ENCODE measurements at places on chromosomes 2 and 18.

- DNase-seq = no peak
Observed at GRCh38 chr18:11147371-11147951, 1.9 kb downstream of the PIEZO2 start.

DNA sequence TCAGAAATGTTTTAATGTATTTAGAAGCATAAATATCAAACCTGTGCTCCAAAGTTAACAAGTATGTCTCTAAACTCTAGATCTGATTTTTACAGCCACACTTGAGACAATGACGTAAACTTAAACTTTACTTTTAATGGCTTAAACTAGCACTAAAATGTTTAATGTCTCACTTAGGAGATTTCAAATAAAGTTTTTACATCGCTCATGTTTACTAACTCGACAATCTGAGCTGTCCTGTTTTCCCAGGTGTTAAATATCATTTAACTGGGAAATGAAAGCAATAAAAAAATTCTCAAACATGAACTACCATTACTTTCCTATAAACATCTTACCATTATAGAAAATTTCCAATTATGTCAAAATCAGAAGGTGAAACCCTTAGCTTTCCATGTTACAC, 70.2 kb upstream of the FAM124B start:
- no peak for DNase-seq

GRCh38 chr2:10923008-10923375, 11.3 kb downstream of the KCNF1 start:
- DNase-seq = no peak

- DNase-seq = peak; percentile 66
Observed at GRCh38 chr2:24421668-24422067, 61.3 kb upstream of the ITSN2 start.

DNA sequence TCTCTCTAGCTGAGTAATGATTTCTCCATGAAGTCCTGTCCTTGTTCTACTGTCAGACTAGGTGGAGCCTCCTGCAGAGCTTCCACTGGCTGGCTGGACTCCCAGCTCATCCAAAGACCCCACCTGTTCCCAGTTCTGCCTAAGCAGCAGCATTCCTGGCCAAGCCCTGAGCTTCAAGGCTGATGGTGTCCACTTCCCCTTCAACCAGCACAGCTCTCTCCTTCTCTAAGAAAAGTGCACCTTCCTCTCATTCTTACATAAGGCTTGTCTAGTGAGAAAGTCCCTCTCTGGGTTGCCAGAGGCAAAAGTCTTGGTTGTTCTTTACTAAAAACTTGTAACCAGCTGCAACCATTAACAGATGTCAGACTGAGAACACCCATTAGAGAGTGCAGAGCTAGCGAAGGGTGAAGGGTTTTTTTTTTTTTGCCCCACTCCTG, 58.9 kb downstream of the CXCR4 start:
- DNase-seq = no peak

DNA sequence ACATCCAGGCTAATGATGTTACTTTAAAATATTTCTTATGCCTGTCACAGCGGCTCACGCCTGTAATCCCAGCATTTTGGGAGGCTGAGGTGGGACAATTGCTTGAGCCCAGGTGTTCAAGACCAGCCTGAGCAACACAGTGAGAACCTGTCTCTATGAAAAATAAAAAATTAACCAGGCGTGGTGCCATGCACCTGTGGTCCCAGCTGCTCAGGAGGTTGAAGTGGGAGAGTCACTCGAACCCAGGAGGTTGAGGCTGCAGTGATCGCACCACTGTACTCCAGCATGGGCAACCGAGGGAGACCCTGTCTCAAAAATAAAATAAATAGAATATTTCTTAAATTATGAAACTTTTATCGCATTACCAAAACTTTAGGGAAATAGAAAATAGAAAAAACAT, 28.1 kb upstream of the ACTR3 start:
- DNase-seq = no peak

- DNase-seq = no peak
Observed at GRCh38 chr2:236337465-236338325, 73.5 kb upstream of the ASB18 start.

GRCh38 chr18:29172756-29173067, 995.8 kb upstream of the CDH2 start:
- DNase-seq = no peak

- no peak for DNase-seq
Observed at GRCh38 chr2:85974390-85974789, 85.6 kb upstream of the ST3GAL5 start.

DNA sequence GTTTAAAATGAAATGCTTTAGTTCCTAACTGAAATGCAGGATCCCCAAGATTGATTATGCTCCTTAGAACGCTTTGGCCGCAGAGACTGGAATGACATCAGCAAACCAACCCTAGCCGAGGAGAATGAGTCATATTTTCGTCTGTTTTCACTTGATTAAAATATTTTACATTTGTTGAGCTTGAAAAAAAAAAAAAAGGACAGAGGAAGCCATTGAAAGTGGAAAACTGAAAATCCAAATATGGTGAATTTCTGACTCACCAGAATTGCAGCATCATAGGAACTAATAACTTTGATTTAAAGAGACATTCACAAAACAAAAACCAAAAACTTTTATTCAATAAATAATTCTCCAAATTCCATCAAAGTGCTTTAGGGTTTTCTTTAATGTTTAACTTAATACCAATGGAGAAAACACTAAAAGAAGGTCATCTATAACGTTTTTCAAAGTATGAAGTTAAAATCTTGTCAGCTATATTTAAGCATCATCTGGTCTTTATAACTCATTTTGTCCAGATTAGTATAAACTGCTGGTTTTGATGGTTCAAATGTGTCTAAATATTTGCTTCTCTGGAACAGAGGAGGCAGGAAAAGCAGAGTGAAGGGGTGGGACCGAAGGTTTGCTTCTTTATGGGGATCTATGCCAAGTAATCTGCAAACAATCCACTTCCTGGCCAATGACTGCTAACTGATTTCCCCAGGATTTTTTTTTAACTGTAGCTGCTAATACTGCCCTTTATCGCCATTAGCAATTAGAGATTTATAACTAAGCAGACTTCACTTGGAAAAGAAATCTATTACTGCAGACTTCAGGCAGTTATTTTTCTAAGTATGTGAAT, 30.9 kb upstream of the COL5A2 start:
- peak; percentile 89 for DNase-seq

GRCh38 chr2:161988589-161988988, 85.4 kb downstream of the DPP4 start:
- DNase-seq = no peak

GRCh38 chr2:20496076-20496872, 49.4 kb downstream of the RHOB start:
- DNase-seq = peak; percentile 43

GRCh38 chr2:181264001-181264400, 193.2 kb upstream of the ITGA4 start:
- no peak for DNase-seq

DNA sequence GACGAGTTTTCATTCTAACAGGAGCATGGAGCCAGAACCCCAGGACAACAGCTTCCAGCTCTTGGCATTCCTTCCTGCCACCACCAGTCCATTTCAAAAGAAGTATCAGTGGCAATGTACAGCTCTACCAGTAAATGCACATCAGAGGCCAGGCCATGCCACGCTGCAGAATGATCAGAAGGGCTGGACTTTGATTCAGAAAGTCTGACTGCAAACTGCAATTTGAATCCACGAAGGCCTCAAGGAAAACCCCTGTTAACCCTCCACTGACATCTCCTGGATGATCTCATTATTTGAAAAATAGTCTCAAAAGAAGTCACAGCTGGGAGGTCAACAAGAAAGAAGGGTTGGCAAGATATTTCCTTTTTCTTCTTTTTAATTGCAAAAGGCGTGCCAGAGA, 119.2 kb downstream of the MYO5B start:
- DNase-seq = no peak

DNA sequence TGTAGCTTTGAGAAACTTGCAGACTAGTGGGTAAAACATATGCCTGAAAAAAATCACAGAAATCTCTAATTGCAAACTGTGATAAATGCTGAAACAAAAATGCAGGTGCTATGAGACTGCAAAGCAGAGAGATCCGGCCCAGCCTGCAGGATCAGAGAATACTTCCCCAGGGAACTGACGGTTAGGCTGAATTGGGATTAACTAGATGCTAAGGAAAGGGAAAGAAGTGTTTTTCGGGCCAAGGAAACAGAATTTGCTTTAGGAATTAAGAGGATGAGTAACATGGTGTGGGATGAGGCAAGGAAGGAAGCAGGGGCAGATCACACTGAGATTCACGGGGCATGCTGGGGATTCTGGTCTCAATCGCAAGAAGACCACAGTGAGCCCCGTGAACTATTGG, 71.5 kb downstream of the OSBPL6 start:
- no peak for DNase-seq

- no peak for DNase-seq
Observed at GRCh38 chr2:152071092-152071491, 27.8 kb downstream of the CACNB4 start.

- DNase-seq = no peak
Observed at GRCh38 chr2:111209045-111209514, 88.4 kb downstream of the BCL2L11 start.

- DNase-seq = no peak
Observed at GRCh38 chr2:31247711-31248110, 13.8 kb downstream of the EHD3 start.

DNA sequence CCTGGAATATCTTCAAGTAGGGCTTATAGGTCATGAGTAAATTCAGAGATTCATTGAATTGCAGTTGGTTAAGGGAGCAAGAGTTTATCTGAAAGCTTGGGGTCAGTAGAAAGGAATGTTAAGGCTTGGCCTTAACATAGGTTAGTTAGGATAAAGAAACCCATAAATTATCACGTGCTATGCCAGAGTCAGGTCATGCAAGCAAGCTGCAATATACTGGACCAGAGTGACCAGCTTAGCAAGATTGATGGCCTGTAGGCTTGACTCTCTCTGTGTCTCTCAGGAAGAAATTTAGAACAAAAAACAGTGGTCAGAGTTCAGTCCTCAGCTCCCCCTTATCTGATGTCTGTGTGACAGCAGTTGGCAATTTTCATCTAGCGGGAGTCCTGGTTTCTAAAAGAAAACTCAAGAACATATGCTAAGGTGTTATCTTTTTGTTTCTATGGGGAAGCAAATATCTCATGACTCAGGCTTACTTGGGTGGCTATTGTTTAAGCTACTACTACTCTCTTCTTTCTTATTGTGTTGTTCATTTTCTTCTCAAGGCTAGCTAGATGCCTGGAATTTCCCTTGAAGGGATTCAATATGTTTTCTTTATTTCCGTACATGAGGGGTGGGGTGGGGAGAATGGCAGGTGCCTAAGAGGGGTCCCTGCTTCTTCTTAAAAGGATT, 28.7 kb upstream of the MARCO start:
- no peak for DNase-seq

GRCh38 chr2:196225213-196225612, 53.8 kb upstream of the STK17B start:
- no peak for DNase-seq

DNA sequence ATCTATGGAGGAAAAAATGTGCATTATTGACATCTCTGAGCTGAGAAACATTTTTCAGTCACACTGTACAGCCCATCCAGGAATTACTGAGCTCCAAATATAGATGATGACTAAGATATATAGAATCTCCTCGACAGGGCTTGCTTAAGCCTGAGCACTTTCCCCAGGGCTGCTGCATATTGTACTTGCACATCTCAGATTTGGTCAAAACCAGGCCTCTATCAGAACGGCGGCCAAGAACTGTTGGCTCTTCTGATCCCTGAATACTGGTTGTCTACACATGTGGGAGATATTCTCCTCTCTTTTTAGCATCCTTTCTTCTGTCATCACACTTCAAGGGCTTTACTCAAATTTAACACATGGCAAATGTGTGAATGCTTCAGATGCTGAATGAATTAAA, 201.5 kb upstream of the SLC35G4 start:
- DNase-seq = no peak

DNA sequence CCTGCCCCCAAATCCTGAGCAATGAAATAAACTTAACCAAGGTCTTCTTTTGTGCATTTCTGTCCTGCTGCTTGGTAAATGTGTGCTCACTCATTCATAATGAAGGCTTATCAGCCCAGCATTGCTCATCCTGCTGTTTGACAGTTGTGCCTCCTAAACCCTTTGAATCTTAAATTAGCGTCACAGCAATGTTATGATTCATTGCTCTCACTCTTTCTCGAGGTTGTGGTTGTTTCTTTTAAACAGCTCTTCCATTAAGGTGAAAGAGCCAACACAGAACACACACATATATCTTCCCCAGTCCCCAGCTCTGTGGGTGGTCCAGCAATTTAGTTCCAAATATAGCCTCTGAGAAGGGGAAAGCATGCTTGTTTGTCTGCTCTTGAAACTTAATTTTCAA, 84.0 kb downstream of the EVA1A start:
- no peak for DNase-seq

DNA sequence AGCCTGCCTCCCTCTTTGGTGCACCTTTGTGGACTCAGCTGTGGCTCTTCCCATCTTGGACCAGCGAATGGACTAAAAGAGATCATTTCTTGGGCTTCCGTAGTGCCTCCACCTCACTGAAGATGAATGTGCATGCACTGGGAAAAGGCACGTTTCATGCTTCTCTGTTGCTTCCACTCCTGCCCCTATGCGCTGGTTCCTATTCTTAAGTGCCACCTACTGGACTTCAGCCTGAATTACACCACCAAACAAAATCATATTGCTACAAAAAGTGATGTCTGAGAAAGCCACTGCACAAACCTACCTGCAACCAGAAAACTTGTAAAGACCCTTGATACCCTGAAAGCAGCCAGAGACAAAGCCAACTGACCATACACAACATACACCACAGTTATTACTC, 695.6 kb downstream of the TSN start:
- peak; percentile 30 for DNase-seq

GRCh38 chr18:63180971-63181376, 138.6 kb downstream of the BCL2 start:
- DNase-seq = no peak

DNA sequence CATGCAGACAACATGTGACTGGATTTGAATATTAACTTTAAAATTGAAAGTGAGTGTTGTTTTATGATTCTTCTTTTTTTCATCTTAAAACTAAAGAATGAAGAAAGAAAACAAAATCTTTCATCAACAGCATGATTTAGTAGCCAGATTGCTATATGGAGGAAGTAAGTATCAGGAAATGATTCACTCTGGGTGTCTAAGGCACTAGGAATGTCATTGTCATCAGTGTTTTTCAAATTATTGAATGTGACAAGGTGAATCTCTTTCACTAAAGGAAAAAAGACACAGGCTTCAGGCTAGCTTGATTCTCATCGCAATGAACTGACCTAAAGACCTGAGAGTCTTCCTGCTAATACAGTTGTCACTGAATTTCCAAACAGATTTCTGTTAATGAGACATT, 430.1 kb downstream of the FBXO15 start:
- DNase-seq = no peak

DNA sequence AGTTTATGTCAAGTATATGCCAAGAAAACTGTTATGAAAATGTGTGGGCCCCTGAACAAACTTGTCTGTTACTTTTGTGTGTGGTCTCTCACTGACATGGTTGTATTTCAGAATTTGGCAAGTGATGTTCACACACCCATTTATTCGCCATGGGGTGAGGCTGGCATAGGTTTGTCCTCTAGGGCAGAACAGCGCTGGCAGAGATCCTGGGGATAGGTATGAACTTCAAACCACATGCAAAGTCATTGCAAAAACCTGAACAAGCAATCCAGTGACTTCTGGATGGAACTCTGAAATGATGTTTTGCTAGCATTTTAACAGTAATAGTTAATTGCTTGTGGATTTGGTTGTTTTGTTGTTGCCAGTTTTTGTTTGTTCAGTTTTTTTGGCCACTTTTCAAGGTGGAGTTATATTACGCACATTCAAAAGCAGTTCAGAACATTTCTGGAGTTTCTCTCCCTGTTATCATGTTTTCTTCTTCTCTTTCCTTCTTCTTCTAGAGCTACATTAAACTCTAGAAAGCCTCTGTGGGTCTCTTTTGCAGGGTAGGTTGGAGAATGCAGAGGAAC, 78.5 kb downstream of the MDH1 start:
- no peak for DNase-seq

GRCh38 chr2:107591561-107592279, 235.0 kb upstream of the RGPD4 start:
- DNase-seq = no peak
